Effector CD8-positive, alpha-beta T cell (primary cell): ENCODE measurements at places on chromosomes 2 and 18.

DNA sequence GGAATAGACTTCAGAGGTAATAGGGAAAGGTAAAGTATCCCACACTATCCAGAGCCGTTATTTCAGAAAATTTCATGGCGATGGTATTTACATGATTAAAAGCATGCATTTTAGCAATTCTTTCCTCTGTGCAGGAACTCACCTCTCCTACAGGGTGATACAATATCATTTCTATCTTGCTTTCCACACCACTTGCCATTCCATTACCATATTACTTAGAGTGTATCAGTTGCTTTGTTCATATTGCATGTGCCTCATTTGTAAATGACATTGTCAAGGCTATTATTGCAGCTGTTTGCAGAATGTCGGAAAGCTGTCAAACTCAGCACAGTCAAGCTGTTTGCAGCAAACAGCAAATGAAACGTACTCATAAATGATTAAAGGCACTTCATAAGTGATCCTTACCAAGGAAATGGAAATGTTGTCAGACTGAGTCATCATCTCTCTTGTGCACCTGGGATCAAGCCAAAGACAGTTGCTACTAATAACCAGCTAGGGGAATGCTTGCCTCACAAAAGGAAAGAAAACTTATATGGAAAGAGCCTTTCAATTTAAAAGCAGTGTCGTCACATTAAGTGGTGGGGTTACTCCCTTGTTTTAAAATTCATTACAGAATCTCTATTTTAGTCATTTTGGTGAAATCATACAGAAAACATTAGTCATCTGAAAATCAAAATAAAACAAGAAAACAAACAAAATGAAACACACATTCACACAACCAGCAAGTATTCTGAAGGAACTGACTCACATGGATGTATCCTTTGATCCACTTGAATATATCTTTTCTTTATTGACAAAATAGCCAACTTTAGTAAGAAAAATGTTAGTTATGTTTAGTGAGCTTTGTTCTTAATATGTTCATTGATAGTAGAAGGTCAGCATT lies 1064.1 kb upstream of the CNTNAP5 start:
- DNase-seq, result no peak

DNA sequence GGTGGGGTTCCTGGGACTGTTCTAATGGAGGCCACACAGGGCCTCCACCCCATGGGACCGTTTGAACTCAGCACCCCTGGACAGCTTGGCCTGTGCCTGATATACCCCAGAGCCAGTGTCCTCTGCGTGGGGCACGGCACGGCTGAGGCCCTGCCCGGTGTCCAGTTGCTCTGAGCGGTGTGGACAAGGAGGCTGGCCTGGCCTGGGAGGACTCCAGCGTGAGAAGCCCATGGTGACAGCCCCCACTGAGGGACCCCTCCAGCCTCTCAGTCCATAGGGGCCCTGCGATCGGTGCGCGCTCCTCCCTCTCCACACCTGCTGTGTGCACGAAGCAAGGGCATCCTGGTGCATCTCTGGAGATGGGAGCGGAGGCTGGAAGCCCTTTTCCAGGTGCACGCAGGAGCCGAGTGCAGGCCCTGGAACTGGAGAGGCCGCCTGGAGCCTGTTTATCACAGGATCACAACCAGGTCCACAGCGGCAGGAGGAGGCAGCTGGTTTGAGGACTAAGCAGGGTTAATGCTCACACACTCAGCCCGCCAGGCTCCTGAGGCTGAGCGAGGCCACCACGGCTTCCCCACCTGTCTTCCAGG lies 120.2 kb downstream of the PTGR3 start:
- DNase-seq, result no peak

DNA sequence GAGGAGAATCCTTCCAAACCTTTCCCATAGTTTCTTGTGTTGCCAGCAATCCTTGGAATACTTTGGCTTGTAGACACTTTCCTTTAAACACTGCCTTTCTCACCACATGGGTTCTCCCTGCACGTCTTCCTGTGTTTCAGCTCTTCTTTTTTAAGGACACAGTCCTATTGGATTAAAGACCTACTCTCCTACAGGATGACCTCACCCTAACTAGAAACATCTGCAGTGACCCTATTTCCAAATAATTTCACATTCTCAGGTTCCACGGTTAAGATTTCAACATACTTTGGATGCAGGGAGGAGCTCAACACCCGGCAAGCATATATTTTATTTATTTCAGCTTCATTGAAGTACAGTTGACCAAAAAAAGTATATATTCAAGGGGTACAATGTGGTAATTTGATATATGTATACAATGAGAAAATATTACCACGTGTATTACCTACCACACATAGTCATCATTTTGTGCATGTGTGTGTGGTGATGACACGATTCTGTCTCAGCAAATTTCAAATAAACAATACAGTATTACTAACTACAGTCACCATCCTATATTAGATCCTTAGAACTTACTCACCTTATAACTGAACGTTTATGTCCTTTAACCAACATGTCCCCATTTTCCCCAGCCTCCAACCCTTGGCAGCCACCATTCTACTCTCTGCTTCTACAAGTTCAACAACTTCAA lies 745.0 kb downstream of the CBLN2 start:
- DNase-seq, result no peak

DNA sequence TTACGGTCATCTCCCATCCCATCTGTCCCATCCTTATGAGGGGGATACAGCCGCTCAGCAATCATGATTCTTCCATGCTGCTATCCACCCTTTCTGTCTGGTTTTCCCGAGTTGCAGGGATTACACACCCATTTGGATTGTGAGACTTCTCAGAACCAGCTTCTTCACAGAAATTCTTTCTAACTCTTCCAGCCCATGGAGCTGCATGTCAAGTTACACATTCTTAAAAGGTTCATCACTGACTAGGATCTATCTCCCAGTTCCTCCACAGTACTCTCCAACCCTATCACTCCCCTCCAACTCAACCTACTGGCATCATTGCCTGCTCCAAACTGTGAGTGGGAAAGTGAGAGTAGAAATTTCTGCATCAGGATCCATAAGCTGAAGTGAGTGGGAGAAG lies 558.2 kb upstream of the TNP1 start:
- DNase-seq, result no peak

DNA sequence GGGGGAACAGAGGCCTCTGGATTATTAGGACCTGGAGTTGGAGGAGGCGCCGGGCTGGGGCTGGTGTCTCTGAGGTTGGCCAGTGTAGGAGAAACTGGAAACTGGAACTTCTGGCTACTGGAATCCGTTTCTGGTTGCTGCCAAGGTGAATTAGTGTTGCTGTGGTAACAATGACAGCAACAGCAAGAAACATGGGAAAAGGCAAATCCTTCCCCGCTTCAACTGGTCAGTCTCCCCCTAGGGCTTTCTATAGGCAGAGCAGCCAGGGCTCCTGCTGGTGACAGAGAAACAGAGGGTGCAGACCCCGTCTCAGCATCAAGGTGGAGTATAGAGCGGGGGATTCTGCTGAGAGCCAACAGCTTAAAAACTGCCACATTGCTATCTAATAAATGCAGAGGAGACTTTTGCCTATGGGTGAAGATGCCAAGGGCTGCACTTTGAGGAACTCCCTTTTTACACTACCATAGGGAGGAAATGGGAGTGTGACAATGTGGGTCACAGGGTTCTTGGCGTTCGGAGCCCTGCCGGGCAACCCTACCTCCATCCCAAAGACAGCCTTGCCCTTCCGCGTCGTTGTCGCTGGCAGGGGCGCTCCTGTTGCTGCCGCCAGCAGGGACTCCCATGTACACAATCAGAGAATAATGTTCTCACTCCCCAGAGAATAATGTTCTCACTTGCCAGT lies 81.4 kb upstream of the CABLES1 start:
- no peak for DNase-seq
